ENCODE measurements at places on chromosomes 3 and 15. TPM values are rescaled to one million over a fixed set of nuclear protein-coding genes. Genes with fewer than 3 reads are reported as not detected.

Gene NME9
- 3.7 TPM for total RNA-seq

Gene RUVBL1
- 36.1 TPM for total RNA-seq

GRCh38 chr15:85172846-85173490 lies 191.3 kb downstream of the PDE8A start:
- no peak for DNase-seq

DNA sequence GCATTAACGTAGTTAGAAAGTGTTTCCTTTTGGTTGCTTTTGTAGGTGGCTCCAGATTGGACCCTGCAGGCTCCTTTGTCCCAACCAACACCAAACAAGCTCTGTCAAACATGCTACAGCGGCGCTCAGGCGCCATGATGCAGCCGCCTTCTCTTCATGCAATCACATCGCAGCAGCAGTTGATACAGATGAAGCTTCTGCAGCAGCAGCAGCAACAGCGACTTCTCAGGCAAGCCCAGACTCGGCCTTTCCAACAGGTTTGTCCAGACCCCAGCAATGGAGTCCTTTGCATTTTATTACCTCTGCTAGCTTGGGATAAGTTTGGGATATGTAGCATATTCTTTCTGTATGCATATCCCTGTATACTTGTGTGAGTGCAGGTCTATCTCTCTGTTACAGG lies 10.1 kb upstream of the P2RY12 start:
- DNase-seq: no peak

Gene GALNT15
- total RNA-seq: not detected

GRCh38 chr15:70690491-70691276 lies 72.7 kb downstream of the UACA start:
- no peak for DNase-seq

DNA sequence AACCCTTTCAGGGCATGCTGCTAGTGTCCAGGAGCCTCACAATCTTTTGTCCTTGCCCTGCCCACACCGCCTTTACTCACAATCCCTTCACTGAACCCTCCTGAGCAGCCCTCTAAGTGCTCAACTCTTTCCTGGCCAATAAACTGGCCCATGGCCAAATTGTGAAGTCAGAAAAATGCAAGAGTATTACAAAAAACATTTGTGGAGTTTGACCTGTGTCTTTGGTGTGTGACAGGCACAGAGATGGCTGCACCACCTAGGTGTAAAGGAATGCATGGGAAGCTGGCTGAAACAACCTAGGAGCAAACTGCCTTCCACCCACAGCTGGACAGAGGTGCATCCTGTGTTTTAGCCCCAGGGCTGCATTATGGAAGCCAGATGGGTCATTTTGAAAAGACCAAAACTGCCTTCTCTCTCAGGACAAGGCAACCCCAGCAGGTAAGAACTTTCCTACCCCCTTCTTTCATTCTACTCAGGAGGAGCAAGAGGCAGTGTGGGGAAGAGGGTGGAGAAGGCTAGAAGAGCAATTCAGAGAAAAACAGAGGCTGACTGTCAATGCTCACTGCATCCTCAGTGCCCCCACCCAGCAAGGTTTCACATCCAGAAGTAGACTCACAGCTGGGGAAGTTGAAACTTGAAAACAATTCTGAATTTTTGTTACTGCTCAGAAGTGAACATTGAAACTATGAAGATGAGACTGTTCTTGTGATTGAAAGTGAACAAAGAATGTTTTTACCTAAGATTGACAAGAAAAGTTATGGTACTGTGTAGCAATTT lies 78.6 kb downstream of the TRIM42 start:
- DNase-seq: no peak

- DNase-seq: no peak
Measured at GRCh38 chr3:36244728-36245127, 135.6 kb upstream of the STAC start.

Gene CFAP91
- total RNA-seq: 0.68 TPM

- no peak for DNase-seq
Measured at GRCh38 chr3:185640308-185640707, 54.2 kb downstream of the SENP2 start.

DNA sequence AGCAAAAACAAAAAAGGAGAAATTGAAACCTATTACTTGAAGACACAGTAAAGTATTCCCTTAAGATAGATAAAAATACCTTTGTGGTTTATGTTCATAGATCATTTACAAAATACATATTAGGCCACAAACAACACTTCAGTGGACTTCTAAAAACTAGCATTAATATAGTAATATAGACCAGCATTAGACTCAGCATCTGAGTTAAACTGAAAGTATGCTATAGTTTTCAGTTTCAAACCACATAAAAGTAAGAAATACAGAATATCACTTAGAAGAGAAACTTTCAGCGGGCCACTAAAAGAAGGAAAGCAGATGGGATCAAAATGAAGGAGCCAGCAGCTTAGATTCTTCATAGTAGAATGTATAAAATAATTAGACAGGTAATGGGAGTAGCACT lies 86.6 kb downstream of the MSL2 start:
- DNase-seq: no peak

DNA sequence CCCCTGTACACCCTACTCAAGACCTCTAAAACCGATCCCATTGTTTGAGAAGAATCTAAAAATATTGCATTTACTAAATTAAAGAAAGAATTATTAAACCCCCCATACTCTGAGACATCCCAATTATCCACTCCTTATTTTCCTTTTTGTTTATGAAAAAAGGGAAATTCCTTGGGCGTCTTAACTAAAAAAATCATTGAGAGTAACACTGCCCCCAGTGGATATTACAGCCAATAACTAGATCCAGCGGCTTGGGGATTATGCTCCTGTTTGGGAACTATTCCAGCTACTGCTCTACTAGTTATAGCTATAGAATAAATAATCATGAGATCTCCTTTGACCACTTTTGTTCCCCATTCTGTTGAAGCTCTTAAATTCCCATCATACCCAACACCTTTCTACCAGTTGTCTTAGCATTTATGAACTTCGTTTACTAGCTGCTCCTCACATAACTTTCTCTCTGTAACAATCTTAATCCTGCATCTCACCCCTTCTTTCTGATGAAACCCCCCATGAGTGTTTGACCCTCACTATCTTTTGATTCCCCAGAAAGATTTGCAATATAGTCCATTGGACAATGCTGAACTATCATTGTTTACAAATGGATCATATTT lies 12.7 kb upstream of the CFAP91 start:
- no peak for DNase-seq

Gene ZNF619
- total RNA-seq: 5.7 TPM

DNA sequence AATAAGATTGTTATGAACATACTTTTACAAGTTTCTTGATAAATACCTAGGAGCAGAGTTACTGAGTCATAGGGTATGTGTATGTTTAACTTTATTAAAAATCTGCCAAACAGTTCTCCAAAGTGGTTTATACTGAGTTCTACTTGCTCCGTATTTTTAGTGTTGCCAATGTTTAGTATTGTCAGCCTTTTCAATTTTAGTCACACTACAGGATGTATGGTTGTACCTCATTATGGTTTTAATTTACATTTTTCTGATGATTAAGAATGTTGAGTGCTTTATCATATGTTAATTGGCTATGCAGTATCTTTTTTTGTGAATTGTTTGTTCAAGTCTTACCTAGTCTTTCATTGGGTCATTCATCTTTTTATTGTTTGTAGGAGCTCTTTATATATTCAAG lies 4.3 kb downstream of the TMOD3 start:
- no peak for DNase-seq

GRCh38 chr15:45842151-45842550 lies 207.3 kb downstream of the SQOR start:
- DNase-seq: no peak

DNA sequence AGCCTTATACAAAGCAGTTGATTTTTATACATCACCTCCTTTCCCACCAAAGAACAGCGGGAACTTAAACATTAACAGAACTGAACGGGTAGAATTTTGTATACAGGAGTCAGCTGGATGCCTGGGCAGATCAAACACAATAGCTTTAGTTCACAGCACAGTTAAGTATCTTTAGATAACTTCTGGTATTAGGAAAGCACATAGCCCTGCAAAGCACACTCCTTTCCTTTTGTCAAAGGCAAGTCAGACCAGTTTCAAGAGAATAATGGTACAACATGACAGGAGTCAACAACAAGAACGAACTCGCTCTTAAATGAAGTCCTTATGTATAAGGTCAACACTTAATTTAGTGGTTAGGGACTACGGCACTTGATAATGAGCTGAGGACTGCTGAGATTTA lies 26.3 kb downstream of the ABCC5 start:
- no peak for DNase-seq

DNA sequence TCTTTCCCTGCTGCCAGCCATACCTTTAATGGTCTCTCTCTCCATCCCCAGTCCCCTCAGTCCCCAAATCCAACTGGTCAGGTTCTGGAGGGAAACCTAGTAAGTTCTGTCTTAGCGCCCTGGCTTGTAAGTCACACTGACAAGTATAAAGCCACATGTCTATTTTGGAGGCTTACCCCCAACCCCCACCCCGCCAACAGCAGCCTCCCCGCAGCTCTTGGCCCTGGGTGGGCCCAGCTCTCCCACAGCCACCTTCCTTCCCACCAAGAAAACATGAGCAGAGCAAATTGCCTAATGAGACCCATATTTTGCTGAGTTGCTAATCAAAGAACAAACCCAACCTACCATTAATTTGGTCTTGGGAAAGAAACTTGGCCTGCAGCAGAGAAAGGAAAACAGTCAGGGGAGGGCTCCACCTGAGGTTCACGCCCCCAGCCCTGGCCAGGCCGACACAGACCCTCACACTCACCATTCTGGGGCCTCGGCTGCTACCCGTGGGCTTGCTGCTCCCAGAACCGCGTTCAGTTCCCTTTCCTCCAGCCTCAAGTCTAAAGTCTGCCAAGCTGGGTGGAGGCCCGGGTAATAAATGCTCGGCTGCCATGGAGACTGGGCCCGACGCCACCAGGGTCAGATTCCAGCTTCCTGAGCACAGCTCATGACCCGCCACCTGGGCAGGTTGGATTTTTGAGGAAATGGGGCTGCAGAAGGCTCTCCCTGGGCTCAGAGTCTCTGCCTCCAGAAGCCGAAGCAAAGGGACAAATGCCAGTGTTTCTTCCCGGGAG lies at the start of gene CALML4:
Gene CALML4 (minus strand): TSS at position 557 of the 782 bp plus-strand sequence. CDS start 85 bp downstream, at position 472.
- DNase-seq: no peak

DNA sequence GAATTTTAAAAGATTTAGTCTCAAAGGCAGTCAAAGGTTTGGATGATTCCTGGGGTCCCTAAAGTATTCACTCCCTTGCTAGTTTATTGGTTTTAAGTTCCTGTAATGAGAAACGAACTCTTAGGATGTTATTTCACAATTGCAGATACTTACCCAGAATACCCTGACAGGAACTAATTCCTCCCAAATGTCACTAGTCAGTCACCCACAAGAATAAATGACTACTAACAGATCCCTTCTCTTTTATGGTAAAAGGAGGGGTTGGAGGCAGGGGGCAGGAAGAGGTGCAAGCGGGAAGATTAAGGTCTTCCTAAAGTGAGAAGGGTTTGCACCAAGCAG lies 174.2 kb upstream of the SLC2A2 start:
- no peak for DNase-seq

DNA sequence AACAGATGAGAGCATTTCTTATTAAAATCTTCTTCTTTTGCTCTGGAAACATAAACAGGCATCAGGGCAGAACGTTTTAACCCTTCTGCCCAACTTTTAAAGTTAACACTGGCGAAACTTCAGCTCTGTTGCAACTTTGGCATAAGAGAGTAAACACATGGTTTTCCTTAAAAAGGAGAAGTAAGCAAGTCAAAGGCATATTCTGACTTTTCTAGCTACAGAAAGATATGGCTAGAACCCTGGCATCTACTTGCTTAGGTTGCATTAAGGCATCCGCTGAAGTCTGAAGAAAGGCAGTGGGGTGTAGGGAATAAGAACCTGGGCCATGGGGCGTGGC lies 13.3 kb upstream of the IL16 start:
- DNase-seq: no peak

Gene SLC7A14
- not detected for total RNA-seq

GRCh38 chr15:31125061-31125460 lies 23.5 kb upstream of the TRPM1 start:
- no peak for DNase-seq

Gene NPAP1
- total RNA-seq: not detected

GRCh38 chr15:92962914-92963313 lies 62.8 kb downstream of the CHD2 start:
- no peak for DNase-seq

DNA sequence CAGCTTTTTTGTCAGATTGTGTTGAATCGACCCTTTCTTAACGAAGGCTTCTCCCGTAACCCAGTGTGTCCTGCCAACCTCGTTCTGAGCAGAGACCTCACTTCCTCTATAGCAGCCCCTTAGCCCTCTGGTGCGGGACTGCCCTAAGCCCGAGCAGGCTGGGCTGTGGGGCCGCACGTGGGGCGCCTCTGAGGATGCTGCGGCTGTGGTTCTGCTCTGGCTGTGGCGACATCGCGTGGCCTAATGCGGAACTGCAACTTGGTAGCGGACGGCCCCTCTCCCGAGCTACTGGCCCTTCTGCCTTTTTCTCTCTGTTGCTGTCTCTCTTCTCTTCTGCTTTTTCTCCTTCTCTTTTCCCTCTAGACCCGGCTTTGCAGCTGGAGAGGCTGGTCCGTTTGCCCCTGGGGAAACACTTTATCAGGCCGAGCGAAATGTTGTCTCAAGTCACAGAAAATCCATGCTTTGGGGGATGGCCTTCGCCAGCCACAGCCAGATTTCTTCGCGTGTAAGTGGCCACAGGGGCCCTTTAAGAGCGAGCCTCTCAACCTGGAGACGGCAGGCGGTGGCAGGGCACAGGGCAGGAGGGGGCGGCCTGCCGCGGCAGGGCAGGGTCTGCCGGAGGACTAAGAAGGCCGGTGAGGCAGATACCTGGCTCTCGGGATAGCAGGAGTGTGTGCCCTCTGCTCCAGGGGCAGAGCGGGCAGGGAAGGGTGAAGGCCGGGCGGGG lies 19.4 kb upstream of the KIF23 start:
- DNase-seq: peak; percentile 95

Gene FGF7
- not detected for total RNA-seq

Gene LMAN1L
- total RNA-seq: 1.1 TPM

DNA sequence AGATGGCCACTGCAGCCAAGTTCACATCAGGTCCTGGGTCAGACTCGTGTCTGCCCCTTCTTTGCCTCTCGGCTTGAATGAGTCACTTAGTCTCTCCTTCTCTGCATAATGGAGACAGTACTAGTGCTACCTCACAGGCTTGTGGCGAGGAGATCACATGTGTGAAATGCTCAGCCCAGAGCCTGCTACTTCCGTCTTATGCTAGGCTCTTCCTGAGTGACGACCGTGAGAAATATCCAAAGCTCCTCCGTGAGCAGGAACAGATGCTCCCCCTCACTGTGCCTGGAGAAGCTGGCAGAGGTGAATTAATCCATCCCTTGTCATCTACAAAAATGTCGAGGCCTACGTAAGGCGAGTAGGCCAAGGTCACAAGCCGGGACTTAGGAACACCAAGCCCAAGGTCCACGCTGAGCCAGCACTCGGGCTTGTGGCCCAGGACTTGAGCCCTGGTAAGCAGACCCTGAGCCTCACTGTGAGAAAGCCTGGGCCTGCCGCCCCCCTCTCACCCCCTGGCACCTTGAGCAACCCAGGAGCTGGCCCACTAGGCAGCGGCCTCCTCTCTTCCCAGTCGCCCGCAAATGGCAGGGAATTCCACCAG lies 17.9 kb downstream of the PAK6 start:
- DNase-seq: no peak

DNA sequence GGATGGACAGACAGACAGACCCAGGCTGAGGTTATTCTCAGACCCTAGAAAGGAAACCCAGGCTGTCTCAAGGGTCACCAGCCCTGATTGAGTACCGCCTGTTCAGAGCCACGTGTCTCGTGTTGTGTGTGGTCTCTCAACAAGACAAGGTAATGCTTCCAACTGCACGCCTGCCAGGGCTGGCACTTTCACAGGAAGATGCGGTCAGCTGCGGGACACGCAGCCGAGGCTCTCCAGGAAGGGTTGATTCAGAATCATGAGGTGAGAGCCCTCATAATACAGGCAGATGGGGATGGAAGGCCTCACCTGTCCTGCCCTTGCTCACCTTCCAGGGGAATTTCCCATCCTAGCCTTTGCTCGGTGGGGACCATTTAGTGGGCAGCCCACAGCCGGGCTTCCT lies 81.4 kb downstream of the TOP2B start:
- no peak for DNase-seq
